ENCODE measurements at places on chromosomes 6 and 20.

- no peak for DNase-seq
Measured at GRCh38 chr20:53370345-53370961, 223.2 kb downstream of the ZNF217 start.

- no peak for DNase-seq
Measured at GRCh38 chr6:29961966-29962365, 19.6 kb downstream of the HLA-A start.

DNA sequence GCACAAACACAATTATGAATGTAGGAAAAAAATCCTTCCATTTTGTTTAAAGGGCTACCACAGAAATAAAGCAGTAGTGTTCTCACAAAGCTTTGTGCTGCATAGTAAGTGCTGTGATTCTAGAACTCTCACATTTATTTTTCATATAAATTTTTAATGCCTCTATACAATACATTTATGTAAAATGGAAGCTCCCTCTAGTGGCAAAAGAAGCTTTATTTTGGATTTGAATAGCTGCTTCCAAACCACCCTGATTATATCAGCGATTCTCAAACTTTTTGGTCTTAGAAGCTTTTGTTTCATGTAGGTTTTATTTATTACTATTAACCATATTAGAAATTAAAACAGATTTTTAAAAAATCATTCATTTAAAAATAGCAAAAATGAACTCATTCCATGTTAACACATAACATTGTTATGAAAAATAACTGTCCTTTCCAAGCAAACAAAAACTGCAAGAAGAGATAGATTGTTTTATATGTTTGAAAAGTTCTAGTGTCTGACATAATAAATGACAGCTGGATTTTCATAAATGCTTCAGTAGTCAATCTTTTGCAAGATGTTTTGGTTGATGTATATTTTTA, 38.4 kb downstream of the HS3ST5 start:
- DNase-seq: no peak

DNA sequence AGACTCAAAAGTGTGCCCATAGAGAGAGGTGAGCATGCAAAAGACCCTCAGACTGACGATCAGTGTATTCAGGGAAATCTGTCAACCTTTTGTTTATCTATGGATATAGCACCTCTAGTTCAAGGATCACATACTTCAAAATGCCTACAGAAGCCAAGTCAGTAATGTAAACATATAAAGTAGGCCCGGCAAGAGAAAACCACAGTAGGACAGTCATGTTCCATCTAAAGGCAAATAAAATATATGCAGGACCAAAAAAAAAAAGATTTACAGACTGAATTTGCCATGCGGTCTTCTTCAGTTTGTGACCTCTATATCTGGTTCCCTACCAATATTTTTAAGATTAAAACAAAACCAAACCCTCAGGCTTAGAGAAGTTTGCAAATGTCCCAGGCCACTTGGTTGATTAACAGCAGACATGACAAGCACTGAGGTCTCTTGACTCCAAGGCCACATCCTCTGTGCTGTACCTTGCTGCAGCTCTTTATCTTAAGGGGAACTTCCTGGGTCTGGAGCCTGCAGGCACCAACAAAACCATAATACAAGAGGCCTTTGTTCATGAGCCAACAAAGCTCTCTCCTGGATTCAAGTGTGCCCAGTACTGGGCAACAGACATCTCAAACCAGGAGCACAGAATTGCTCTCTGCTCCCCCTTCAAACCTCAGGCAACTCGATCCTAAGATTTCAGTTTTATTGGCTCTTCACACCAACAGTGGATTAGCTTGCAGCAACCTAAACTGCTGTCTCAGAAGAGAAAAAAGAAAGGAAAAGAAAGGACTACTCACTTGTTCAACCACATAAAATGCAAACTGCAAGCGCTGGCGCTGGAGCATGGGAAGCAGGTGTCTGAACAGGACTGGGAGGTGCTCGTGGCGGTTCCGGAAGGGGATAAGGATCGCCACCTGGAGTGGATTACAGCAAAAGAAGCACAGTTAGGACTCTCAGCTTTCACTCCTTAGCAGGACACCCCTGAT, 71.7 kb downstream of the B4GALT5 start:
- DNase-seq: no peak

- no peak for DNase-seq
Measured at GRCh38 chr6:143743301-143744166, 65.8 kb downstream of the PHACTR2 start.

GRCh38 chr6:167573461-167574215, 248.8 kb downstream of the TTLL2 start:
- no peak for DNase-seq

DNA sequence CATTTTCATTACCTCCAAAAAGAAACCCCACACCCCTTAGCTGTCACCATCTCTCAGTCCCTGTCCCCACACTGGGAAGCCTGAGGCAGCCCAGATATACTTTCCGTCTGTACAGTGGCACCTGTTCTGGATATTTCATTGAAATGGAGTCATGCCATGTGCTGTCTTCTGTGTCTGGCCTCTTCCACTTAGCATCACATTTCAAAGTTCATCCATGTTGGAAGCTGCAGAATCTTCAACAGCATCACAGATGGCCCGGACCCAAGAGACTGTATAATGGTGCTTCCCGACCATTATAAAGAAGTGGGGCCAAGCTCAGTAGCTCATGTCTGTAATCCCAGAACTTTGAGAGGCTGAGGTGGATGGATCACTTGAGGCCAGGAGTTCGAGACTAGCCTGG, 58.4 kb downstream of the DLGAP4 start:
- DNase-seq: no peak

- no peak for DNase-seq
Measured at GRCh38 chr6:130776287-130776925, 50.8 kb upstream of the SMLR1 start.

- DNase-seq: no peak
Measured at GRCh38 chr6:52347818-52348217, 14.1 kb upstream of the PAQR8 start.

DNA sequence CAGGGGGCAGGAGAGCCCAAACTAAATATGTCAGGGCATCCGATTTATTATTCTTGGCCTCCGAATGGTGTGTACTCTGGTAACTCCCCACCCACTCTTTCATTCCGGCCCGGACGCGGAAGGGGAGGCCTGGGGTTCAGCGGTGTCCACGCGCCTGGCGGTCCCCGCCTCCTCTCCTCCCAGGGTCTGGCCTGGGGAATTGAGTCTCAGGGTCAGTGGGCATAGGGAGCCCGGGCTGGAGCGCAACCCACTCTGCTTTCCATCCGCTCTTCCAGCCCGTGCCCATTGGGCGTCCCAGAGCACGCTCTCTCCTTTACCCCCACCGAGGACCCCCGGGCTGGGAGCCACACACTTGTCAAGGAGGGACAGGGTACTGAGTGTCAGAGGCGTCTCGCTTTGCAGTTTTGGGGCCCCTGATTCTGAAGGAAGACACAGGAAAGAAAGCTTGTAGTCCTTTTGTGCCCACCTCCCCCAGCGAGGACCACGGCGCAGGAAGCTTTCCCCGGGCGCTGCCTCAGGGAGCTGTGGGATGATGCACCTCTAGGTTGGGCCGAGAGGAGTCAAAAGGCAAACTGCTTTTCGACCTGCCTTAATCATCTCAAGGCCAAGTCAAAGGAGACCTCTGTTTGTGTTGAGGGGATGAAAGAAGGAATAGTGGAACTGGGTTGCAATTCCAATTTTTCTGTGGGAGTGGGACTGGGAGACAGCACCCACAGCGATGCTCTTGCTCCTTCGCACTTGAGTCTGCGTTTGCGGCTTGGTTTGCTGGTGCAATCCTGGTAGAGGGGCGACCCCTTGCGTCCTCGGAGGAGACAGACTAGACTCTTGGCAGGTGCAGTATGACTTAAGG, 2.5 kb downstream of the RSPO3 start:
- peak; percentile 62 for DNase-seq
